Fibroblast of lung (primary cell): ENCODE measurements at places on chromosomes 5 and 9.
A peak's percentile ranks its signal among the peaks of the same experiment; 100 is the strongest.

- H3K36me3 ChIP-seq, result peaks cover 1% of the 10 kb centered on the region
- H3K27ac ChIP-seq, result no peak overlapping the region
- no peaks in the 10 kb centered on the region for H3K27me3 ChIP-seq
- H3K4me1 ChIP-seq, result peaks cover 22% of the 10 kb centered on the region
These were observed 141.0 kb downstream of the CDK5RAP2 start for GRCh38 chr9:120438836-120439546.

DNA sequence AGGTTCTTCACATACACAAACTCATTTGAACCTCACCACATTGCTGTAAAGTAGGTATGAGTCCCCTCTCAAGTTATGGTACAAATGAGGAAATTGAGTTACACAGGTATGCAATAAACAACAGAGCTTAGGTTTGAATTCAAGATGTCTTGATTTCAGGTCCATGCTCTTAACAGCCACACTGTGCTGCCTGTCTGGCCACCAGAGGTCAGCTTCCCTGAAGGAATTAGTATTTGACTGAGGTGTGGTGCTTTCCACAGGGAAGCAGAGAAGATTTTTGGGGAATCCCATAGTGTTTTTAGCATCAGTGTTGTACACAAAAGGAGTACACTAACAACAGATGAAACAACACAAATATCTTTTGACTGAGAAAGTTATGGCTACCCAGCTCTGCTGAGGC is 94.4 kb upstream of the ITGA1 start:
- H3K27ac ChIP-seq, result no peak overlapping the region
- no peak overlapping the region for H3K4me3 ChIP-seq
- DNase-seq, result peak; percentile 46
- no peaks in the 10 kb centered on the region for H3K36me3 ChIP-seq
- H3K4me1 ChIP-seq, result peaks cover 2% of the 10 kb centered on the region

DNA sequence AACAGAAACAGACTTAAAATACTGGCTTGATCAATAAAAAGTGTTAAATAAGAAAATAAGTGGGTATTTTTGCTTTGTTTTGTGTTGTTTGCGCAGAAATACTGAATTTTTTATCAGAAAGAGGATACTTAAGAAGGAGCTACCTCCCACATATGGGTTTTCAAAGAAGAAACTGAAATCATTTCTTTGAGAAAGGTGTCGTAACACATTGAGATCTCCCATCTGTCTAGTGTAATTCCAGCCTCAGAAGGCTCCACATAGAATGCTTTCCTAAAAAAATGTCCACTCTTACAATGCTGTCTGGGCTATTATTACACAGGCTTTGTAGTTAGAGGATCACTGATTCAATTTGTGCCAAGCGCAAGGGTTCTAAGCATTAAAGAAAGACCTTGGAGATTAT is 226.2 kb downstream of the EPB41L4A start:
- no peaks in the 10 kb centered on the region for H3K36me3 ChIP-seq
- peak; percentile 50 for DNase-seq
- no peaks in the 10 kb centered on the region for H3K4me1 ChIP-seq
- no peak overlapping the region for H3K4me3 ChIP-seq

- no peaks in the 10 kb centered on the region for H3K4me1 ChIP-seq
- no peak for DNase-seq
- no peaks in the 10 kb centered on the region for H3K27me3 ChIP-seq
- no peaks in the 10 kb centered on the region for H3K36me3 ChIP-seq
- H3K4me3 ChIP-seq, result no peak overlapping the region
These were observed 641.9 kb downstream of the PDE4D start for GRCh38 chr5:59251627-59252026.

- H3K4me3 ChIP-seq, result no peak overlapping the region
- no peak overlapping the region for H3K27ac ChIP-seq
- H3K27me3 ChIP-seq, result no peaks in the 10 kb centered on the region
- H3K36me3 ChIP-seq, result no peaks in the 10 kb centered on the region
These were observed 12.5 kb downstream of the PTCH1 start for GRCh38 chr9:95504053-95504963.

GRCh38 chr9:111983484-111983908 is 86.9 kb downstream of the UGCG start:
- no peaks in the 10 kb centered on the region for H3K4me1 ChIP-seq
- no peaks in the 10 kb centered on the region for H3K36me3 ChIP-seq
- no peak overlapping the region for H3K27ac ChIP-seq
- H3K27me3 ChIP-seq, result no peaks in the 10 kb centered on the region
- no peak overlapping the region for H3K4me3 ChIP-seq

DNA sequence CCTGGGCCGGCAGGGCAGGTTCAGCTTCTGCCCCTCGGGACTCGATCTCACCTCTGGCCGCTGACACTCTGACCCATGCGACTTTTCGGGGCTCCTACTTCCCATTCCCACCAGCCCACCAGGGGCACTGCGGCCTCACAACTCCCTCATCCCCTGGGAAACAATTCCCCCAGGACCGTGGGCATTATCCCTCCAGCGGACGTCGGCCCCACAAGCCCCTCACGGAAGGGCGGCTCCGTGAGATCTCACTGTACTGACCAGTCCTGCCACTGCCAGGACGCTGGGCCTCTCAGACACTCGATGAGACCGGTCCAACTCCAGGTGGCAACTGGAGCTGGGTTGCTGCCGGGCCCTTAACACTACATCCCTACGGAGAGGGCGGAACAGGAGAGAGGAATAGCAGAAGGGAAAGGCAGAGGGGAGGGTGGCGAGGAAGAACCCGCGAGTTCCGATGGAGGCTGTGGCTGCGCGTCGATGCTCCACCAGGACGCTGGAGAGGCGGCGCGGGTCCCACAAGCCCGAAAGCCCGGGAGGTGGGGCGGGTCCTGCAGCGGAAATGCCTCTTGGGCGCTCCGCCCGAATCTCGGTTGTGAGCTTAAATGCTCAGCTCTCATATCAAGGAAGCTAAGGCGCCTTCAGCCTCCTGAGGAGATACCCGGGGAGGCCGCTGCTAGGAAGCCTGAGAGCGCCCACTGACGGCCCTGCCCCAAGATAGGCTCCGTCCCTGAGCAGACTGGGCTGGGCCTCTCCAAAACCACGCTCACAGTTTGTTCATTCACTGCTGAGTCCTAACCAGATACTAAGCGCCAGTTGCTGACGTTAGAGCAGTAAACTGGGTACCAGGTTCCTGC is 36.3 kb downstream of the VCP start:
- peak overlapping the region; percentile 42 for H3K27ac ChIP-seq
- H3K27me3 ChIP-seq, result no peaks in the 10 kb centered on the region
- H3K4me3 ChIP-seq, result peak overlapping the region; percentile 48
- peak; percentile 63 for DNase-seq
- peaks cover 3% of the 10 kb centered on the region for H3K4me1 ChIP-seq
- H3K36me3 ChIP-seq, result no peaks in the 10 kb centered on the region

GRCh38 chr9:126915281-126915816 is 767 bp downstream of the RALGPS1 start:
- H3K4me3 ChIP-seq, result peak overlapping the region; percentile 35
- no peaks in the 10 kb centered on the region for H3K4me1 ChIP-seq
- DNase-seq, result no peak
- no peaks in the 10 kb centered on the region for H3K36me3 ChIP-seq

GRCh38 chr5:97167435-97167834 is 15.6 kb downstream of the RIOK2 start:
- H3K27ac ChIP-seq, result no peak overlapping the region
- peaks cover 3% of the 10 kb centered on the region for H3K36me3 ChIP-seq
- H3K4me1 ChIP-seq, result no peaks in the 10 kb centered on the region

DNA sequence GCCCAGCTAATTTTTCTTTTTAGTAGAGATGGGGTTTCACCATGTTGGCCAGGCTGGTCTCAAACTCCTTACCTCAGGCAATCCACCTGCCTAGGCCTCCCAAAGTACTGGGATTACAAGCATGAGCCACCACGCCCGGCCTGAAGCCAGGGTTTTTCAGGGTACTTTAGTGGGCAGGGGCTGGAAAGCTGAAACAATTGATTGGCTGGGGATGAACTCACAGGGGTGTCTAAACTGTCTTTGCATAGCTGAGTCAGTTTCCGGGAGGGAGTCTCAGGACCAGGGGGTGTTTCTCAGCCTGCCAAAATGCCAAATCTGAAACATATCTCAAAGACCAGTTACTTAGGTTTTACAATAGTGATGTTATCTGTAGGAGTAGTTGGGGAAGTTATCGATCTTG is 46.1 kb downstream of the PRUNE2 start:
- no peak overlapping the region for H3K4me3 ChIP-seq
- no peaks in the 10 kb centered on the region for H3K4me1 ChIP-seq
- no peaks in the 10 kb centered on the region for H3K36me3 ChIP-seq
- H3K27ac ChIP-seq, result no peak overlapping the region
- no peak for DNase-seq
- H3K27me3 ChIP-seq, result no peaks in the 10 kb centered on the region

- no peaks in the 10 kb centered on the region for H3K36me3 ChIP-seq
- peak; percentile 27 for DNase-seq
- peaks cover 25% of the 10 kb centered on the region for H3K4me1 ChIP-seq
- H3K27ac ChIP-seq, result no peak overlapping the region
- H3K27me3 ChIP-seq, result peaks cover 5% of the 10 kb centered on the region
These were observed 41.5 kb upstream of the NOTCH1 start for GRCh38 chr9:136587145-136587943.

DNA sequence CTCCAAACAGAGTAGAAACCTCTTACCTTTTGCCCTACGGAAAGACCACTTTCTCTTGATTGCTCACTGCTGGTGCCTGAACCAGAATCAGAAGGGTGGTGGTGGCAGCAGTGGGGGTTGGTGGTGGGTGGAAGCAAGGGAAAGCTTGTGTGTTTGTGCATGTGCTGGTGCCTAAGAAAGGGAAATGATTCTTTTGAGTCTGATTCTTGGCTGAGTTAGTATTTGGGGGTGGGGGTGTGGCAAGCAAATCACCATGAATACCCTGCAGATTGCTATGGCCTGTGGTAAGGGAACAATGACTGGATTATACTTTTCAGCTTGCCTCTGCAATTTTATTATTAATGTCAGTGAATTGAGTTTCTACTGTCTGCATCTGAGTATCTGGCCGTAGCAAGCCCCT is 106.6 kb downstream of the ARHGAP26 start:
- H3K36me3 ChIP-seq, result no peaks in the 10 kb centered on the region
- no peak overlapping the region for H3K4me3 ChIP-seq
- peaks cover 8% of the 10 kb centered on the region for H3K4me1 ChIP-seq
- H3K27me3 ChIP-seq, result no peaks in the 10 kb centered on the region
- H3K27ac ChIP-seq, result no peak overlapping the region

DNA sequence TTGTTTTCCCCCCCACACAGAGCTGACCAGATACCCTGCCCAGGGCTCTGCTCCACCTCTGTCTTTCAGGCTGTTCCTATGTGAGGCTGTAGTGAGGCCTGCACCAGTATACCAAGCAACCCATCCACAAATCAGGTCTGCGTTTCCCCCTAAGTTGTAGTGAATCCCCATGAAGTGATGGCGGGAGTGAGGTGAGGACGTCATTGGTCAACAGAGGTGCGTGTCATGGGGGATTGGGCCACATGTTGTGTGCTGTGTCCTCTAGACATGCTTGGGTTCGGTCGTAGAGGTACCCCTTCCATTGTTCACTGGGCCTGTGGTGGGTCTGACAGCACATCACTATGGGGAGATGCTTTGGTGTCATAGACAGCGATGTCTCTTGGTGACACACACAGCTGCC is 184.6 kb downstream of the CACNA1B start:
- H3K4me3 ChIP-seq, result no peak overlapping the region
- H3K27ac ChIP-seq, result no peak overlapping the region
- H3K27me3 ChIP-seq, result no peaks in the 10 kb centered on the region
- DNase-seq, result no peak

DNA sequence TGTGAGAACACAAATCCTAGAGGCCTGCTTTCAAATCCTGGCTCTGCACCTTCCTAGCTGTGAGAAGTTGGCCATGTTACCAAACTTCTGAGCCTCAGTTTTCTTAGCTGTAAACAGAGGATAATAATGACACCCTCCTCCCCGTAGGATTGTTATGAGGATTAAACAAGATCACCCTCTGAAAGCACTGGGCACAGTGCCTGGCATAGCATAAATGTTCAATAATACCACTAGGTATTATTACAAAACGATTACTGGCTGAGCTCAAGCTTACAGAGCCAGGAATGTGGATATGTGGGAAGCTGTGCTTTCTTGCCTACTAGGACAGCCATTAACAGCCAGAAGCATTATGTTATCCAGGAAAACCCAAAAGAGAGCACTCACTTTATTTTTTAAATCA is 30.8 kb upstream of the POU4F3 start:
- H3K4me1 ChIP-seq, result no peaks in the 10 kb centered on the region
- H3K27me3 ChIP-seq, result peaks cover 2% of the 10 kb centered on the region
- no peak for DNase-seq

- no peaks in the 10 kb centered on the region for H3K36me3 ChIP-seq
- no peaks in the 10 kb centered on the region for H3K27me3 ChIP-seq
- no peak overlapping the region for H3K27ac ChIP-seq
- H3K4me1 ChIP-seq, result no peaks in the 10 kb centered on the region
These were observed 155.1 kb upstream of the NR4A3 start for GRCh38 chr9:99666571-99666970.

GRCh38 chr9:100170556-100170955 is 71.5 kb downstream of the INVS start:
- no peak overlapping the region for H3K4me3 ChIP-seq
- no peaks in the 10 kb centered on the region for H3K36me3 ChIP-seq
- H3K27ac ChIP-seq, result no peak overlapping the region
- no peaks in the 10 kb centered on the region for H3K27me3 ChIP-seq
